ENCODE measurements at places on chromosomes 2 and 18.

GRCh38 chr18:23131693-23132319 lies 3.5 kb upstream of the CABLES1 start:
- DNase-seq, result peak; percentile 57

GRCh38 chr2:223270548-223270947 lies 218.6 kb downstream of the KCNE4 start:
- DNase-seq, result no peak

- peak; percentile 35 for DNase-seq
Observed at GRCh38 chr2:187541086-187542085, 12.8 kb downstream of the TFPI start.

GRCh38 chr2:103823847-103824246 lies 1030.1 kb upstream of the POU3F3 start:
- DNase-seq, result no peak

DNA sequence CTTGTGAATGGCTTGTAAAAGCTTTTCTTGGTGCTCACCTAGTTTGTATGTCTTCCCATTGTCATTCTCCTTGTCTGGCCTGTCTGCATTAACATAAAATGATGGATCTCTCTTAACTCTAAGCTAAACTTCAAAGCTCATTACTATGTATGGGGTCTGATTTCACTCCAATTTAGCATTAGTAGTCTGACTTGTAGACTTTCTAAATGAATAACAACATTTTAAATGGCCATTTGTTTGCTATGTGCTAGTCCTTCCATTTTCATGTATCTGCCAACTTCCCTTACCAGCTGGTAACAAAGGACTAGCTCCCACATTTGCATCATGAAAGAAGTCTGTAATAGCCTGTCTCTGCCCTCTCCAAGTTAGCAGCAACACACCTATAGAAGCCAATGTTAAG lies 324.2 kb upstream of the RGPD4 start:
- no peak for DNase-seq

DNA sequence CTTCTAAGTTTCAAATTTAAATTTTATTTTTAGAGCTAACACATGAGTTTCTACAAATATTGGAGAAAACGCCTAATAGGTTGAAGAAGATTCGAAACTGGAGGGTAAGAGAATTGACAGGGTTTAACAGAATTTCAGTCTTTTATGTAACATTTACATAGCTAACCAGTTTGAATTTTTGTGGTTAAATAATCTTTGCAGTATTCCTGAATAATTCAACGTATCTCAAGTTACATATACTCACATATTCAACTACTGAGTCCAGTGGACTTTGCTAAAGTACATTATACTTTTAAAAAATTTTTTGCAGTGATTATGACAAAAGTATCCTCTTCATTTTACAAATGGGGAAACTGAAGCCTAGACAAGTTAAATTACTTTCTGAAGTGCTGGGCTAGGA lies 34.0 kb downstream of the CCNT2 start:
- no peak for DNase-seq

DNA sequence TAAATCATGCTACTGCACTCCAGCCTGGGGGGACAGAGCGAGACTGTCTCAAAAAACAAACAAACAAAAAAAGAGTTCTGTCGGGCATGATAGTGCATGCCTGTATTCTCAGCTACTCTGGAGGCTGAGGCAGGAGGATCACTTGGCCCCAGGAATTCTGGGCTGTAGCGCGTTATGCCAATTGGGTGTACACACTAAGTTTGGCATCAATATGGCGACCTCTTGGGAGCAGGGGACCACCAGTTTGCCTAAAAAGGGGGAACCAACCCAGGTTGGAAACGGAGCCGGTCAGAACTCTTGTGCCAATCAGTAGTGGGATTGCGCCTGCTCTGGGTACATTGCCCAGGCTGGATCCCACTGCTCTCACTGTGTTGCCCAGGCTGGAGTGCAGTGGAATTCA lies 49.7 kb downstream of the SDC1 start:
- DNase-seq, result no peak

- no peak for DNase-seq
Observed at GRCh38 chr18:26771524-26771923, 94.0 kb downstream of the AQP4 start.

Measured in uterus (tissue), 4 donors.